Stimulated activated CD8-positive, alpha-beta memory T cell treated with anti-CD3 and anti-CD28 coated beads, Interleukin-15, amount 100 ng/mL, for 1 hour (primary cell): ENCODE measurements at places on chromosomes 12 and 14.

- no peak for DNase-seq
Measured at GRCh38 chr12:47983541-47984115, 20.2 kb downstream of the TMEM106C start.

DNA sequence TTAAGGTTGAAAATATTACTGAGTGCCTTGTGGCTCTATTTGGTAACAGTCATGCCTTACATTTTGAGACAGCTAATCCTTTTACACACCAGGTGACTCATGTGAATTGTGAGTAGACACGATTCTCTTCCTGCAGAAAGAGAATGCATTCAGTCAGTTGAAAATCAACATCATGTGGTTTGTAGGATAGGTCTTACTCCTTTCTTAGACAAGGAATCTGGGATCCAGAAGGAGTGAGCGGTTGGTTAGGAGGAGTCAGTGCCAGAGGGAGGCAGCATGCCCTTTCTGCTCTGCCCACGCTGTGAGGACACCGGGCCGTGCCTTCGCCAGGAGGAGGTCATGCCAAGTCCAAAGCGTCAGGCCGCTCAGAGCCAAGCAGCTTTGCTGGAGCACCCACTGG is 47.6 kb downstream of the TRAF3 start:
- no peak for DNase-seq

DNA sequence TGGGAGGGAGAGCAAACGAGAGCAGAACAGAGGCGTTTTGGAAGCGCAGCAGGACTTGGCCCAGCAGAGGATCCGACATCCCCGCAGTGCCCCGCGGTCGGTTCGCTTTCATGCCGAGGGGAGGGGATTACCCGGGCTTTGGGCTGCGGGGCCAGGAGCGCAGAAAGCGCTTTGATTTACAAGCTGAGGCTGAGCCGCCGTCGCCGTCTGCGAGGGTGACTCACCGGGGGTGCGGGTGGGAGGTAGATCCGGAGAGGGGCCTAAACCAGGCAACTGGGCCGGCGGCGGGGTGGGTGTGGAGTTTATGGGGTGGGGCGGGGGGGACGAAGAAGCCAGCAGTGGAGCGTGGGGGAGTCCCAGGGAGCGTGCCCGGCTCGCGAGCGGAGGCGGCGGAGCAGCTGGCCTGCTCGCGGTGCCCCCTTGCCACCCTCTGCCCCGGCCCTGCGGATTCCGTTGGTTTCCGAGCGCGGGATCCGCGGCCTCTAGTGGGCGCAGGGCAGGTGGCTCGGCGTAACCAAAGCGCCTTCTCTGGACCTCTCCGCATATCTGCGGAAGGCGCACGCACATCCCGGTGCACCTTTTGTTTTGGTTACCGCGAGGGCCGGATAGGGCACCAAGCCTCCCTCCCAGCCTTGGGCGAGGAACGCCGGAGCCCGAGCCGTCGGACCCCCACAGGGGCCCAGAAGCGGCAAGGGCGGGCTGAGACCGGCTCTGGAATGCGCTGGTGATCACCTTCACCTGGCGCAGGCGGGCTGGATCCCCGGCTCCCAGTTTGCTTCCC is 2.6 kb downstream of the SIX4 start:
- peak; percentile 27 for DNase-seq

- no peak for DNase-seq
Measured at GRCh38 chr14:50928002-50928635, 16.2 kb downstream of the PYGL start.

GRCh38 chr14:73996731-73997107 is 22.4 kb downstream of the ENTPD5 start:
- no peak for DNase-seq

DNA sequence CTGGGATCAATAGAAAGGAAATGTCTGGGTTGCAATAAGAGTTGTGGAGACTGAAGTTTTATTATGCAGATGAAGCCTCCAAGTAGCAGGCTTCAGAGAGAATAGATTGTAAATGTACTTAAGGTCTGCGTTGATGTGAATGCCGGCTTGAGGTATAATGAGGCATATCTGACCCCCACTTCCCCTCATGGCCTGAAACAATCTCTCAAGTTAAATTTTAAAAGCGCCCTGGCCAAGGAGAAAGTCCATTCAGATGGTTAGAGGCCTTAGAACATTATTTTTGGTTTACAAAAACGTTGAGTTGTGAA is 28.3 kb upstream of the HIGD1C start:
- DNase-seq = no peak

GRCh38 chr12:29086325-29087271 is 62.5 kb upstream of the FAR2 start:
- DNase-seq = no peak

GRCh38 chr14:75375983-75376382 is 51.8 kb upstream of the JDP2 start:
- DNase-seq = no peak
